ENCODE measurements at places on chromosomes 7 and 10. TPM values are rescaled to one million over a fixed set of nuclear protein-coding genes. Genes with fewer than 3 reads are reported as not detected.

The ENTPD1 gene
- total RNA-seq = 0.31 TPM

The TMEM196 gene
- total RNA-seq = not detected

The NKX1-2 gene
- 0.15 TPM for total RNA-seq

The TMEM229A gene
- total RNA-seq = not detected

GRCh38 chr10:132407243-132407746 lies 10.3 kb downstream of the PWWP2B start:
- no peak for DNase-seq

DNA sequence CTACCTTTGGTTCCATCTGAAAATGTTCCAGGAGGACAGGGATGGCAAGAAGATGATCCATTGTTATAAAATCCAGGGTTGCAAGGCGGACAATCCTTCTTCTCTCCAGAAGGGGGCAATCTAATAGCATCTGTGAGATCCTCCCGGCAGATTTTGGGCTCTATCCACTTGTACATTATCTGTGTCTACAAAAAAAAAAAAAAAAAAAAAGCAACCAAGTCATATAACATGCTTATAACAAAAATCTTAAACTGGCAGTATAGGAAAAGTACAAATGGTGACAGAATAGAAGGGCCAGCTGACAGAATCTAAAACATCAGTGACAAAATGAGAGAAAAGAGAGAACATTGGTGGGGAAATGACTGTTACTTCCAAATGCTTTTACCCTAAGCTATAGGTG lies 132.7 kb downstream of the ELAPOR2 start:
- DNase-seq = no peak
